ENCODE measurements at places on chromosomes 1 and 21. TPM values are rescaled to one million over a fixed set of nuclear protein-coding genes. Genes with fewer than 3 reads are reported as not detected.

The FTCD gene
- 0.72 TPM for total RNA-seq

The HAX1 gene
- 58.4 TPM for total RNA-seq

The TEKT2 gene
- total RNA-seq = 0.47 TPM

The OR10K1 gene
- not detected for total RNA-seq

The CAMSAP2 gene
- 1.7 TPM for total RNA-seq

The RNU1-3 gene
- total RNA-seq = 3,774 TPM

The ITPKB gene
- total RNA-seq = 516 TPM

The SLC30A1 gene
- 9.7 TPM for total RNA-seq

The MIXL1 gene
- not detected for total RNA-seq

The NES gene
- total RNA-seq = not detected
